Cerebellar nuclear complex (tissue), 1 donor: ENCODE measurements at places on chromosomes 12 and 14.

- DNase-seq = no peak
Observed at GRCh38 chr14:99554184-99554583, 49.8 kb downstream of the CCDC85C start.

- DNase-seq = no peak
Observed at GRCh38 chr12:122133192-122133950, 40.6 kb downstream of the IL31 start.

DNA sequence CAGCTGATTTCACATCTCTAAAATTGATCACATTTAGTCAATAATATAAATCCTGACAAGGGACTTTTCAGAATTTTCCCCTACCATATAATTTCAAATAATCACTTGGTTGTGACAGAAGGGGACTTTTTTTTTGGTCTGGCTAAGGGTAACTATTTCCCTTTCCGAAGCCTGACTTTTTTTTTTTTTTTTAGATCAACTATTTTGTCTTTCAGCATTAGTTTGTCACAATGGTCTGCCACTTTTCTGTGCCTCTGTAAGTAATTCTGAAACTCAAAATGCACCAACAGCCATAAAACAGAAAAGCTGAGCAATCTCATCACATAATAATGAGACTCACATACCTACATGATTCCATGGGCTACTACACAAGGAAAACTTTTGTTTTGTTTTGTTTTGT is 266.4 kb downstream of the SSPN start:
- DNase-seq = no peak

- no peak for DNase-seq
Observed at GRCh38 chr12:27555925-27556778, 32.1 kb downstream of the PPFIBP1 start.

DNA sequence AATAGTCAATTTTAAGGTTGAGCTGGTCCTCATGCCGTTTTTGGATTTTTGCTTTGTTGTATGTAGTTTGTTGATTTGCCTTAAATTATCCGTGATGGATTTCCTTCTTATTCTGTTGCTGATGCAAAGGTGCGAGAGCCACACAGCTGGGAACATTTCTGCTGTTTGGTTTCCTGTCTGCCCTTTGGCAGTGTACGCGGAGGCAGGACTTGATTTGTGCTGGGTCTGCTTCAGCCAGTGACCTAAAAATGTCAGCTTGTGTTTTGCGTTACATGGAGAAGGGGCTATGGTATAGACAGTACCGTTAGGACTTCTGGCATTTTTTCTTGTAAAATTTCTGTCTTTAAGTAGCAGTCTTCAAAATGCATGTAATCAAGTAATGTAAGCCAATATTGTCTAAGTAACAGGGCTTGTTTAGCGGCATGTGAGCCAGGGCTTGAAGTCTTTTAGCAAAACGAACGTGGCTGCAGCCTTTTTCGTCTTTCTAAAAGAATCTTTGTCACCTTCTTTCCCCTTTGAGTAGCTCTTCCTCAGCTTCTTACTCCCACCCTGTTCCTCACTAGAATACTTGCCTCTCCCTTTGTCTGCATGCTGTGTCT is 18.2 kb upstream of the RD3L start:
- DNase-seq = no peak
